ENCODE measurements at places on chromosomes 4 and X.
A peak's percentile ranks its signal among the peaks of the same experiment; 100 is the strongest.

GRCh38 chr4:1793496-1793840 lies 375 bp downstream of the FGFR3 start:
- peak; percentile 31 for DNase-seq

DNA sequence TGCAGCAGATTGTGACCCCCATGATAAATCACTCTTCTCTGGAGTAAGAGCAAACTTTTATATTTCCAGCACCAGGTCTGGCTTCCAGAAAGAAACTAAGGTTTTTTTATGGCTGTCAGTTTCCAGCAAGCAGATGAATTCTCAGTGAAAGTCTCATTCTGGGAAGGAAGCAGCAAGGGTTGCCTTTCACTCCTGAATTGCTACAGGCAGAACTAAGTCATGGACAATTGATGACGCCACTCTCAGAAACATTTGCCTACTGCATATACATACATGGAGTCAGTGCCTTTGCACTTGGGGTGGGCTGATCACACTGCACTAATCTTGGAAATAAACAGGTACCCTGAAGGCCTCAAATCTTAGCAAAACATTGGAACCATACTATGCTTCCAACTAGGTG lies 80.0 kb downstream of the IL21 start:
- DNase-seq: no peak

DNA sequence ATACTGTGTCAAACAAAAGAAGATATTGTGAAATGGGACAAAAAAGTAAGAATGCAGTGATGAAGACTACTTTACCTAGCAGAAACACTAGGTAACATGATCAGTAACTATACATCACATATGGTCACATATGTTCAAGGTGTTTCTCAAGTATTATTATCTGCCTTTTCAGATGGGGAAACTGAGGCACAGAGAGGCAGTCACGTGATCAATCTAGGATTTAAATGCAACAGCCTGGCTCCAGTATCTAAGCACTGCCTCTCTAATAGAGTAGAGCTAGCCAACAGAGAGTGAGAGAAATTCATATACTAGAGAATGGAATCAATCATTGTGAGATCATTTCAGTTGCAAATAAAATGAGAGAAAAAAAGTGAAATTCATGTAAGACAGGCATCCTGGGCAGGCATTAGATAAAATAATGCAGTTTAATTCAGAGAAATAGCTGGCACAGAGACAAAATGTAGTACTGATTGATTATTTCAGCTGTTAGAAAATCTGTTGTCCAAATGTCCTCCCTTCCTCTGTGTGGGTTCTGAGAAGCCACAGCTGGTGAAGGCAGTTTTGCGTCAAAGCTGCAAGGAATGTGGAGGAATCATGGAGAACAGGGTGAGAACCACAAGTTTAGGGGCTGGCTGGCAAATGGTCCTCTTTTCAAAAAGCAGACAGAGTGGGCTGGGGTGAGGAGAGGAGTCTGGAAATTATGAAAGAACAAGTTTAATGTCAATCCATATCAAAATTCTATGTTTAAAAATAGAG lies 26.0 kb downstream of the SMIM43 start:
- DNase-seq: no peak

- DNase-seq: peak; percentile 97
These were observed 28.2 kb downstream of the ANXA5 start for GRCh38 chr4:121668368-121669162.

- peak; percentile 29 for DNase-seq
These were observed 53.5 kb downstream of the PLAC1 start for GRCh38 chrX:134604701-134605311.

GRCh38 chr4:41670982-41671381 lies 77.5 kb downstream of the PHOX2B start:
- DNase-seq: no peak

DNA sequence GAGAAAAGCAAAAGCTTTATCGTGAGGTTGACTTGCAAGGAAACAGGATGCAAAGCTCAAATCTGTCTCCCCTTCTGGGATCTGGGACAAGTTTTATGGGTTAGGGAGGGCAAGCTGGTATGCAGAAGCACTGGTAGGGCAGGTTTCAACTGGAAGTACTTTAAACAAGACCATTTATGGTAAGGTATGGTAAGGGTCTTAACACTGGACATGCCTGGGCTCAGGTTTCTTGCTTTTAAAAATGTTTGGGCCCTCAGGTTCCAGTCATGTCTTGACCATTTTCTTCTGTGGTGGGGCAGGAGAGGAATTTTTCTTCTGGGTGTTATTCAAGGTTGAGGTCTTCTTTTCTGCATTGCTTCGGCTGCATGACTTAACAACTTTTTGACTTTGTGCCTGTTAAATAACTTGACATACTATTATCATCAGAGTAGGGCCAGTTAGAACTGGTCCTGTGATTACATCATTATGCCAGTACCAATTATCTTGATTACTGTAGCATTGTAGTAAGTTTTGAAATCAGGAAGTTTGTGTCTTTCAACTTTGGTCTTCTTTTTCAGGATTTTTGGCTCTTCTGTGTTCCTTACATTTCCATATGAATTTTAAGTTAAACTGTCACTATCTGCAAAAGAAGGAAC lies 33.7 kb downstream of the CD38 start:
- no peak for DNase-seq

DNA sequence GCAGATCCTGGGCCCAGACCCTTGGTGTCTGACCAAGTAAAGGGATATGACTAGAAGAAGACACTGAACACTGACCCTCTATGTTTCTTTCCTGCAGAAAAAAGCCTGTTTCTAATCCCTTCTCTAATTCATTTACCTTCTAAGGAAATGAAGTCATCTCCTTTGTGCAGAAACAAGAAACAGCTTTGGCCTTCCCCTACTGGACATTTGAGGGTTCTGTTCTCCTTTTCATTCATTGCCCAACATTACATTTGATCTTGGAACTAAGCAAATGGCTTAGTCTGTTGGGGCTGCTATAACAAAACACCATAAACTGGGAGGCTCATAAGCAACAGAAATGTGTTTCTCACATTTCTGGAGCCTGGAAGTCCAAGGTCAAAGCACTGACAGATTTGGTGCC lies 20.0 kb downstream of the HCCS start:
- no peak for DNase-seq

- DNase-seq: no peak
These were observed 18.3 kb upstream of the PDCL2 start for GRCh38 chr4:55610381-55610780.

GRCh38 chr4:120555058-120555457 lies 367.5 kb downstream of the PRDM5 start:
- DNase-seq: no peak

GRCh38 chr4:25209702-25210101 lies 24.1 kb upstream of the PI4K2B start:
- no peak for DNase-seq

DNA sequence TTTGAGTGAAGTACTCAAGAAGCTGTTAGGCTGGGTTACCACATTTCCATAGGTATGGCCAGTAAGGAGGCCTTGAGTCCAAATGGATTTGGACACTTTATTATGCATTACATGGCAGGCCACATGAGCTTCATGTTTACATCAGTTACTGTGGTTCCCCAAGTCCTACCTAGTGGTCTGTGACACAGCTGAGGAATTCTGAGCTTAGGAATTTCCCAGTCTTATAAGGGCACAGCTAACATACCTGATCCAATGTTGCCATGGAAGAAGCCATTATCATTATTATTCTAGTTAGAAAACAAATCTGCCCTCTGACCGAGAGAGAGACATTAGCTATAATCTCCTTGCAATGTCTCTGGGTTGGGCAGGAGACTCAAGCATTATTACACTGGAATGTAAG lies 174.4 kb upstream of the NUDT10 start:
- no peak for DNase-seq

- DNase-seq: no peak
These were observed 924.3 kb upstream of the DIAPH2 start for GRCh38 chrX:95760356-95760755.

DNA sequence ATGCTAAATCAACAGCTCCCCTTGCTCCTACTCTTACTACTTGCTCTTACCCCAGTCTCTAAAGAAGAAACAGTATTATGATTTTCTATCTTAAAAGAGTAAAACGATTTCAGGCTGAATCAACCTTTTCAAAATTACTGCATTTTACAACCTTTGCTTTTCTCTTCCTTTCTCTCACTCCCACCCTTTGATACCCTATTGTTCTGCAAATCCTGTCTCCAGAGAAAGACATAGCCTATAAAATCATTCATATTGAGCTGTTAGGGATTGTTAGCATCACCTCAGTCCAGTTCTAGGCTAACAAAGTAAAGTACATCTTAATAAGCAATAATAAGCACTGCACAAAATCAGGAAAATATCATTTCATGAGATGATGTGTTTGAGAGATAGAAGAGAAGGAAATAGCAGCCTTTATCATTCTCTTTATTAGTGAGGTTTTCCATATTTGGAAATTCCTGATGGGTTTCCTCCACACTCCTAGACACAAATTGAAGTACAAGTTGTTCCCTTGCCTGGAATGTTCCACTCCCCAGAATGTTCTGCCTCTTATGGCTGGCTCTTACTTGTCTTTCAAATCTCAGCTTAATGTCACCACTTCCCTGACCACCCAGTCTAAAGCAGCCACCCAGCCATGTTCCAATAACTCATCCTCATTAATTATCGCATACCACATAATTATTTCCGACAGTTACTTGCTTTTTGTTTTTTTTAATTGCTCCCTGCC lies 219.7 kb downstream of the PALLD start:
- no peak for DNase-seq

GRCh38 chrX:108203540-108203939 lies 112.0 kb downstream of the ATG4A start:
- DNase-seq: no peak

DNA sequence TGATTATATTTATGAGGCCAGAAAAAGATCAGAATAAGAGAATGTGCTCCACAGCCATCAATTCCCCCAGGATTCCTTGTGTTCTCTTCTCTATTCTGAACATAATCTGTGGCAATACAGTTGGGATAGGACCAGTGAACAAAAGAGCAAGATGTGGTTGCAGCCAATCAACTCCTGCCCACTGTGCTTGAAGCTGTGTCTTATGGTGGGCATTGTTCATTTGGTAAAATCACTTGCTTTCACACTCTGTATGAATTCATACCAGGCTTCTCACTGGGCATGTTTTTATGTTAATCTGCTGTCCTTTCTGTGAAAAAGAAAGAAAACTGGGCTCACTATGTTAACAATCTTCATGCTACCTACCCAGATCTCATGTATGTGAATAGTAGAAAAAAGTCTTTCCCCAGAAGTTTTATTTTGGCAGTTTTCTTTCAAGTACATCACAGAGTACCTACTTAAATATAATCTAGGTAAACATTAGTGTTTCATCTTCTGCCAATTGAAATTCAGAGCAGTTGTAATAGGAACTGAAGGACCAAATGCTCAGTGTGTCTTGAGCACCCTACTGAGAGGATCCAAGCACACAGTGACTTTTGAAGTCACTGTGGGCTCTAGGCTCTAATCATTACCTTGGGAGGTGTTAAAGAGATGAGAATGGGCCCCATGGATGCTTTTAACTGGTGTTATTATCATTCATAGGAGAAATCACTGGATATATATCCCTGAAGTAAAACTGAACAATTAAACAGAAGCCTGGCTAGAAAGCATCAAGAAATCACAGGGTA lies 429.2 kb upstream of the TRAM1L1 start:
- DNase-seq: no peak

DNA sequence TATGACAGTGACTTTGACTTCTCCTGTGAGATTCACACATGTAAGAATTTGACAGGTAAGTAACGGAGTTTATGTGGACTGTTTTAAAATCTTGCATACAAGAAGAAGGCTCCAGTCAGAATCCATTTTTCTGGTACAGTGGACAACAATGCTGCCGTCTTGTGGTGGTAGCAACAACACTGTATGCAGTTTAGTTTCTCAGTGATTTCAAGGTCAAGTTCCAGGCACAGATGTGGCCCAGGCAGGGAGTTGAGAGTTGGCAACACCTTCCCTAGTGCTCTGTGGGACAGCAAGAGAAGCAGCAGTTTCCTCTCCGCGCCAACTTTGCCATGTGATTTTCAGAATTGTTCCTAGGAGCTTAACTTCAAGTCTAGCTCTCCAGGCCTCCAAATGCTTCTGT lies 56.0 kb upstream of the STPG2 start:
- no peak for DNase-seq

- peak; percentile 62 for DNase-seq
These were observed 2349.0 kb upstream of the TENM3 start for GRCh38 chr4:179894066-179894778.

DNA sequence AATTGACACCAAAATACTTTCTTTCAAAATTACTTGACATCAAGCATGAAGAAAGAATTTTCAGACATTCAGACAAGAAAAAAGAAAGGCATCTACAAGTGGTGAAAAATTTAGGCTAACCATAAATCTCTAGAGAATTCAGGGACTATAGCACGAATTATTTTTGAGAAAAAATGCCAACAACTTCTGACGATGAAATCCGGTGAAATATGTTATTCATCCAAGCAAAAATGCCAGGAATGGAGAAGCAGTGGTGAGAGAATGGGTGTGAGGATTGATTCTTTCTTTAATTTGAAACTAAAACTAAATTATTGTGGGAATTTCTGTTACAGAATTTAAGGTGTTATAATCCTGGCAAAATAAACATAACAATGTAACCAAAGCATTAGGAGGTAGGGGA lies 69.4 kb upstream of the SORBS2 start:
- no peak for DNase-seq

DNA sequence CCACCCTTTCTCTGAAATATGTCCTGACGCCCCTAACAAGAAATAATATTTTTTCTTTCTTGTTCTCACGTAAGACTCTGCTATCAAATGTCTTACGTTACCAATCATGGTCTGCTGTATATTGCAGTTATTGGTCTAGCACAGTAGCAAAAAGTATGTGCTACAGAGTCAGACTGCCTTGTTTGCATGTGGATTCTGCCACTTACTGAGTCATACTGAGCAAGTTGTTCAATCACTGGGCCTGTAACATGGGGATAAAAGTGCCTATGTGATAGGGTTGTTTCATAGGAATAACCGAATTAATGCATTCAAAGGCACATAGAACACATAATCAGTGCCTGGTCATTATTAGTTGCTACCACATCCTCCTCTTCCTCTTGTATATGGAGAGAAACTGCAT lies 14.1 kb downstream of the RPGR start:
- peak; percentile 62 for DNase-seq

DNA sequence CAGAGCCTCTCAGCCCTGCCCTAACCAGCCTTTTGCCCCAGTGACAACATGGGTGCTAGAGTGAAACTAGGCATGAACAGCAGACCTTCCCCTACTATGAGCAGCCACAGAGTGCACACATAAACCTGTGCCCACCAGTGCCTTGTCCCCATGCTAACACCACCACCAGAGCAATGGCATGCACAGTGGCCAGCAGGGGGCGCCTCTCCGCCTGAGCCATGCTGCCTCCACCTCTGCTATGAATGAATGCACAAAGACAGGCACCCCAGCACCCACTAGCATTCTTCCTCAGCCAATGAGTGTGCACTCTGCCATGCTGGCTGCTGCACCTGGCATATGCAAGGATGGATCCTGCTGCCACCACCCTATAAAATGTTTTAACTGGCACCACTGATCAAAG lies 286.9 kb upstream of the FGF16 start:
- DNase-seq: peak; percentile 1

DNA sequence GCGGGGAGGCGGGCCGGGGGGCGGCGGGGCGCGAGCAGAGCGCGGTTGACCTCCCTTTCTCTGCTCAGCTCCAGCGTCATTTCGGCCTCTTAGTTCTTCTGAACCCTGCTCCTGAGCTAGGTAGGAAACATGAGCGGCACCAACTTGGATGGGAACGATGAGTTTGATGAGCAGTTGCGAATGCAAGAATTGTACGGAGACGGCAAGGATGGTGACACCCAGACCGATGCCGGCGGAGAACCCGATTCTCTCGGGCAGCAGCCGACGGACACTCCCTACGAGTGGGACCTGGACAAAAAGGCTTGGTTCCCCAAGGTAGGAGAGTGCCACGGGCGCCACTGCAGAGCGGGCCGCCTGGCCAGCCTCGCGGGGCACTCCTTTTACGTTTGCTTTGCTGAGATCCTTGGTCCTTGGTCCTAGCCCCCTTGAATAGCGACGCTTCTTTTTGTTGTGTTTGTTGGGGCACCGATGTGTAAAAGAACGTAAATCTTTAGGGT lies at the start of gene HTATSF1:
TSS of gene HTATSF1 (plus strand) at position 37 of the 497 bp plus-strand sequence. CDS start at position 130, 93 bp downstream.
- DNase-seq: no peak

Measured in ELR (cell line).